NCI-H1105 (cell line): ENCODE measurements at places on chromosomes 2 and 18.
A peak's percentile ranks its signal among the peaks of the same experiment; 100 is the strongest.

- no peak for DNase-seq
Measured at GRCh38 chr2:118123561-118124232, 35.4 kb downstream of the INSIG2 start.

- DNase-seq: no peak
Measured at GRCh38 chr18:26614374-26614773, 66.0 kb upstream of the KCTD1 start.

- DNase-seq: no peak
Measured at GRCh38 chr2:178913049-178913441, 105.8 kb upstream of the TTN start.

GRCh38 chr2:46264447-46264846, 32.8 kb upstream of the EPAS1 start:
- no peak for DNase-seq

GRCh38 chr2:236790963-236791362, 221.3 kb downstream of the ACKR3 start:
- DNase-seq: no peak

- DNase-seq: no peak
Measured at GRCh38 chr2:1674276-1674675, 70.0 kb downstream of the PXDN start.

DNA sequence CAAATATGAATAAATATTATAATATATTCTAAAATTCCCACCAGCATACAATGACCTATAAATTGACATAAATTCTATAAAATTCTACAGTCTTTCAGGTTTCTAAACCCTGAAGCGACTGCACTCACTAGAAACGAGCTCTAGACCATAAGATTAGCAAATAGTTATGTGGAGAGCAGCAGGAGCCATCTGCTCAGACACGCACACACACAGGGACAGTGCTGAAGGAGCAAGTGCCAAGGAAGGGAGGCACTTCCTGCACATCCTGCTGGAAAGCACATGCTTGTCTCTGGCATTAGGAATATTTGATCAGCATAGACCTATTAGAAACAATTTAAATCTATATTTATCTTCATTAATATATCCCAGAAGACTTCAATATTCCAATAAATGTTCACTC, 713.9 kb upstream of the CDH2 start:
- DNase-seq: no peak

- DNase-seq: no peak
Measured at GRCh38 chr2:215756346-215756730, 257.0 kb downstream of the MREG start.

- no peak for DNase-seq
Measured at GRCh38 chr2:203574824-203575223, 39.7 kb upstream of the RAPH1 start.

- no peak for DNase-seq
Measured at GRCh38 chr2:64140665-64141200, 3.5 kb downstream of the PELI1 start.

- DNase-seq: no peak
Measured at GRCh38 chr2:199449455-199449854, 8.3 kb downstream of the SATB2 start.

GRCh38 chr2:143891879-143892308, 628.0 kb downstream of the ZEB2 start:
- no peak for DNase-seq

DNA sequence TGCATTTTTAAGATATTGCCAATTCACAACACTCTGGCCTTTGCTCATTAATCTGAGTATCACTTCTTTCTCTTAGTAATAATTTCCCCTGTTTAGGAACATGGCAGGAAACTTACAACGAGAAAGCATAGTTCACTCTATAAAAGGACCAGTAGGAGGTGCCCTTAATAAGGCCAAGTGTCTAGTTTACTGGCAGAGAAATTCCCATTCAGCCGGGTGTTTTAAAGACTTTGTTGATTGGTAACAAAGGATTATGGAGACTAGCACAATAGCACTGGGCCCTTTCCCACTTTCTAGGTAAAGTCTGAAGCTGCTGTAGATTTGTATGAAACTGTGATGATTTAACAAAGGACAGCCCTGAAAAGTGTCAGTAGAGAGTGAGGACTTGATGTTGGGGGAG, 3.1 kb downstream of the DCC start:
- DNase-seq: peak; percentile 10

GRCh38 chr2:62029910-62030309, 124.4 kb downstream of the COMMD1 start:
- no peak for DNase-seq

DNA sequence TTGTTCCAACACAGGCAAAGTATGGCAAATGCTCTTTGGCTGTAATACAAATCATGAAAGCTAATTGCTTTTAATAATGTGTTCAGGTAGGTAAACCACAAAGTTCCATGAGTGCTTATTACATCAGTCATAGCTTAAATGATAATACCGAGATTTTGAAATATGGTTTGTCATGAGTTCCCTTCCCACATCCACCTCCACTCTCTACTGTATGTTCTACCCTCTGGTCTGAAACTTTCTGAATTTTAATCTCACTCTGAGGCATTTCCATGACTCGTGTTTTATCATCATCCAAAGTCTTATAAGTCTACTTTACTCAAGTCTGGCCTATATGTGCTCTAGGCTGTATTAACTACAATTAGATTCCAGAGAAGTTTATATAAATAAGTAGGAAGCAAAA, 354.8 kb downstream of the AKAIN1 start:
- DNase-seq: no peak

- peak; percentile 6 for DNase-seq
Measured at GRCh38 chr18:74715865-74716712, 118.4 kb downstream of the ZNF407 start.

- no peak for DNase-seq
Measured at GRCh38 chr2:201950606-201951005, 83.0 kb upstream of the FZD7 start.

DNA sequence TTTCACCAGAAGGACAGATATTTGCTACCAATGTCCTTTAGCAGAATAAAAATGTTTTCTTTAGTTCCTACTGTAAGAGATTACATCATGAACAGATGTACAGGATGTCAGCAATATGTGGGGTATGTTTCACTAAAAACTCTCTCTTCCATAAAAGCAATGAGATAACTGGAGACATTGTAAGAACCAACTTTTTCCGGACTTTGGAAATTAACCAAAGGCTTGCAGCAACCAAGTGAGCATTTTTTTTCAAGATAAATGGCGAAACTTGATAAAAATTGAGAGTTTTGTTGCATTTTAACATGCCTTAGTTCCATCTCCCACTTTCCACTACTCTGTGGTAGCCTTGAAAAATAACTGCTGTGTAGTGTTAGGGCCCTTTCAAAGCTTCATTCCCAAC, 429.8 kb upstream of the CDH2 start:
- DNase-seq: no peak

DNA sequence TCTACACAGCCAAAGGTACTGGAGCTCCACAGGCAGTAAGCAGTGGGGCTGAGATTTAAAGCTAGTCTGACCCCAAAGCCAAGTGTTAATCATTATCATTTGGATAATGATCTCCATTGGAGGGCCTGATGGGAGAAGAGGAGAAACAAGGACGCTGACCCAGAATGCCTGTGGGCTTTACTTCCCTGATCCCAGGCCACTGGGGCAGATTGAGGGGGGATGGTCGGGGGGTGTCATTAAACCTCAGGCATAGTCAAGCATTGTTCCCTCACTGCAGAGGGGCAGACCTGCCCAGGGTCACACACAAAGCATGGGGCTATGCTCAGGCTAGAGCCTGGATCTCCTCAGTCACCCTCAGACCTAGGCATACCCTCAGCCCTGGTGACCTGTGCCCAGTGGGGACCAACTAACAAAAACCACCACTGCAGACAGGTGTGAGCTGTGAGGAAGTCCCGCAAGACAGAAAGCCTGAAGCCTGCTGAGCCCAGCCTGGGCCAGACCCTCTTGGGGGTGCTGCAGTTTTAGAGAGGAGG, 53.4 kb downstream of the SDC1 start:
- DNase-seq: no peak

GRCh38 chr2:62133320-62133823, 62.5 kb upstream of the B3GNT2 start:
- DNase-seq: no peak

DNA sequence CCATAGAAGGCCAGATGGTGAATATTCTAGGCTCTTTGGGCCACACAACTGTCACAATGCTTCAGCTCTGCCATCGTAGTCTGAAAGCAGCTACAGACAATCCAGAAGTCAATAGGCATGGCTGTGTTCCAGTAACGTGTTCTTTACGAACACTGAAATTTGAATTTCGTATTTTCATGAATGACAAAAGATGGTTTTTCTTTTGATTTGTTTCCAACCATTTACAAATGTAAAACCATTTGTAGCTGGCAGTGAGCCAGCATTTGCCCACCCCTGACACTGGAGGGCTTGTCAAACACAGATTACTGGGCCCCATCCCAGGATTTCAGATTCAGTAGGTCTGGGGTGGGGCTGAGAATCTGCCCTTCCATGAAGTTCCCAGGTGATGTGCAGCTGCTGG, 83.0 kb upstream of the ATG16L1 start:
- DNase-seq: no peak

DNA sequence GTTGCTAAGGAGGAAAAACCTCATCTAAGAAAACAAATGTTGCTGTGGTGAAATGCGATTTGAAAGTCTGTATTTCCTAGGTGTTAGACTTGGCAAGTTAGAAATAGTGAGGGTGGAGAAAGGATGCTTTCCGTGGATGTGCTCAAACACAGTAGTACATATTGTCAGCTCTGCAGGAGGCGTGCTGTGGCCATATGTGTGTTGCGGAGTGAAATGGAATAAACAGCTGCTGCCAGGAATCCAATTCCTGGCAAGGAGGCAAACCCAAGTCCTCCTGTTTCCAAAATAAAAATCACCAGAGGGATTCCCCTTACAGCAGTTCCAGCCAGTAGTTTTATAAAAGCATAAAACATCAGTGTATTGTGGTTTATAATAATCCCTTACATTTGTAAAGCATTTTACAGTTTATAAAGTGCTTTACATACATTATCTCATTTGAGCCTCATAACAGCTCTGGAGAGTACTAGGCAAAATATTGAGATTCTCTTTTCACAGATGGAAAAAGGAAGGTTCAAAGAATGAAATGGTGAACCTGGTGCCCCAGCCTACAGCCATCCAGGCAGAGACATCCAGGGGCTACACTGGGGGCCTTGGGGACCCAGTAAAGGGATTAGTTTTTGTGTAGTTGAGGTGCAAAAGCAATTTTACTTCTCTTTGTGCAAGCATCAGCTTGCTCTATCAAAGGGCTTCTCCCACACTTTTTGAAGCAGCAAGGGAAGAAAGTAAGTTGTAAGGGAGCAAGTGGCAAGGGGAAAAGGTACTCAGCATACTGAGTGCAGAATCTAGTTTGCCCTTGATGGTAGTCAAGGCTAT, 206.0 kb downstream of the AGPS start:
- DNase-seq: no peak

GRCh38 chr2:96838345-96839292, 5.2 kb downstream of the ANKRD23 start:
- DNase-seq: no peak
